ENCODE measurements at places on chromosomes 4 and X.

GRCh38 chr4:23091711-23092110, 399.0 kb downstream of the GBA3 start:
- DNase-seq = no peak

- no peak for DNase-seq
Measured at GRCh38 chrX:45320191-45320590, 119.5 kb upstream of the DIPK2B start.

DNA sequence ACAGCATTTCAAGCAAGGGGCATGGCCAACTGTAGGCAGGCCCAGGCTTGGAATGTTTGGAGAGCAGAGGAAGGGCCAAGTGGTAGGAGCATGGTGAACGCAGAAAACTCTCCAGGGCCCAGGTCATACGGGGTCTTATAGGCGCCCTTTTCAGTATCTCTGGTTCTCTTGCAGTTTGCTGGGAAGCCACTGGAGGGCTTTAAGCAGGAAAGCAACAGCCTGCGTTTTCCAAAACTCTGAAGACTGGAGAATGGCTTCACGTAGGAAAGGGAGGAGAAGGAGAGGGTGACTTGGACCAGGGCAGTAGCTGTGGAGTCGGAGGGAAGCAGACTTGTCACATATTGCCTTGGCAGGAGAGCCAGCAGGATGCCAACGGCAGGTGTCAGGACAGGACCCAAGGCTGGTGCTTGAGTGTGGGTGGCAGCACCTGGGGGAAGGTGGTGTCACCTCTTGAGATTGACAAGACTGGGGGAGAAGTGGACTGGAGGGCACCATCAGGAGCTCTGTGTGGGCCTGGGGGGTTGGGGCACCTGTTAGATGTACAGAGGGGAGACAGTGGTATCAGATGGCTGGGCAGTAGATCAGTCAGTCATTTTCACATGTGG, 21.9 kb downstream of the TKTL1 start:
- no peak for DNase-seq

- DNase-seq = no peak
Measured at GRCh38 chr4:150493851-150494250, 88.1 kb upstream of the MAB21L2 start.

DNA sequence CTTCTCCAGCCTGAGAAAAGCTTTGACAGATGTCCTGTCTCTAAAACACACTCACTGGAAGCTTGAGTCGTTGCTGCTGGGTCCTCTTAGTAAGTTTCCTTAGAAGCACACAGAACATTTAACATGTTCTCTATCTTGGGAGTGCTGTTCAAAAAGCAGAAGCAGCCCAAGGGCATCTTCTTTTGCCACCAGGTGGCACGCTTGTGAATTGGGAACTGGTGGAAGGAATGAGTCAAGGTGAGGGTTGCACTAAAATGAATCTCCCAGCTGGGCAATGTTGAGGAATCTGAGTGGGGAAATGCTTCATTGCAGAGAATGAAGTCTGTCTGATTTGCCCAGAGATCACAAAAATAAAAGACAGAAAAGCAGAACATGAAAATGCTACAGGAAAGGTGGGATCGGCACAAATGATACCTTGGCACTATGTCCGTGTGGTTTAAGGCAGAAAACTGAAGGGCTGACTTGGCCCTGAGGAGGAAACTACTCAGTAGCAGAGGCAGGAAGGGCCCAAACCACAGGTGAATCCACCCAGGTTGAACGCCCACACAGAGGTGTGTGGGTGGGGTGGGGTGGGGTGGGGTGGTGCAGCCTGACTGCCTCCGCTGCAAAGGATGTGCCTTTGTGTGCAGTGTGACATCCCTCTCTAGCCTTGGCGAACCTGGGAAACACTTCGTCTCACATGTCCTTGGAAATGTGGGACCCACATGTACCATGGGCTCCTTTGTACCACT, 26.0 kb downstream of the KIT start:
- DNase-seq = peak; percentile 29

Data from activated T-cell treated with anti-CD3 and anti-CD28 coated beads for 24 hours (primary cell).